ENCODE measurements at places on chromosomes 12 and 14.

GRCh38 chr12:126869644-126870043, 1397.3 kb upstream of the TMEM132C start:
- DNase-seq, result no peak

GRCh38 chr14:36521598-36522345, 1.7 kb upstream of the NKX2-1 start:
- DNase-seq, result no peak

DNA sequence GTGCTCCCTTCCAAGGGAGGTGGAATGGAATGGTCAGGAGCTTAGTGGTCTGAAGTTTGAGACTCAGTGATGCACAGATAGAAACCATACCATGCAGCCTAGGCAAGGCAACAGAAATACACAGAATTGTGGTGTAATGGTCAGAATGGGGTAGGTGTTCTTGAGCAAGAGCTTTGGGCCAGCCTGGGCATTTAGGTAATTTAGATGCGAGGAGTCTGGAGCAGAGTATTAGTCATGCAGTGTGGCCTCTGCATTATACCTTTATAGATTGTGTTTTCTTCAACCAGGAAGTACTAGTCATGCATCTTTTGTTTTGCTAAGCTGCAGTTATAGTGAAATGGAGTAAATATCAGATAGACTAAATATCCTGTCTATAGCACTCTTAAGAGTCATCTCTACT, 118.3 kb downstream of the DAAM1 start:
- no peak for DNase-seq

- no peak for DNase-seq
Observed at GRCh38 chr12:52055731-52056711, 4.8 kb downstream of the NR4A1 start.

DNA sequence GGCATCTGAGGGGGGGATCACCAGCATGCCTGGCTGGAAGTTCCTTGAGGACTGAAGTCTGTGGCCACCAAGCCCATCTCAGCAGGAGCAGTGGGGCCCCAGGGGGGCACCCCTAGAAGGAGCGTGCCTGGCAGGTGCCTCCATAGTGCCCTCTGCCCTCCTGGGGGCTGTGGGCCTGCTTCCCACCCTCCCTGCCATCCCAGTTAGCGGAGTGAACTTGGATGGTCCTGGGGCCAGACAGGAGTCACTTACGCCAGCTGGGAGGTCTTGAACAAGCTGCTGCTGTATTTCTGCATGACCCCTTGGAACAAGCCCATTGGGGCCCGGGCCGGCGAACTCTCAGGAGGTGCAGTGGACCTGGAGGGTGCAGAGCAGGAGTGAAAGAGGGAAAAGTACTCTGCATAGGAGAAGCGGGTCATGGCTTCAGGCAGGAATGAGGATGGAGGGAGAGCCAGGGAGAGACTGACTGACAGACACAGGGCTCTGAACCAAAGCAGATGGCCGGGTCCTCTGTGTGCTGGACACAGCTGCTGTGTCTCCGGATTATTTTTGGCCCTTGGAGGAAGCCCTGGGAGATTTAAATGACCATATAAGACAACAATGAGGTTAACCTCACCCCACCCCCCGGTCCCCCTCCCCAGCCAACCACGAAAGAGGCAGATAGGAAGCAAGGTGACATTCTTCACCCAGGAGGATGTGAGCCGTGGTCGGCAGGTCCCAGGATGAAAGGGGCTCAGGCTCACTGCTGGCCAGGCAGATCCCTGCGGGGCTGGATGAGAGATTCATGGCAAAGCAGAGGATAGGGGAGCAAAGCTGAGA, 19.6 kb downstream of the ASB2 start:
- no peak for DNase-seq

DNA sequence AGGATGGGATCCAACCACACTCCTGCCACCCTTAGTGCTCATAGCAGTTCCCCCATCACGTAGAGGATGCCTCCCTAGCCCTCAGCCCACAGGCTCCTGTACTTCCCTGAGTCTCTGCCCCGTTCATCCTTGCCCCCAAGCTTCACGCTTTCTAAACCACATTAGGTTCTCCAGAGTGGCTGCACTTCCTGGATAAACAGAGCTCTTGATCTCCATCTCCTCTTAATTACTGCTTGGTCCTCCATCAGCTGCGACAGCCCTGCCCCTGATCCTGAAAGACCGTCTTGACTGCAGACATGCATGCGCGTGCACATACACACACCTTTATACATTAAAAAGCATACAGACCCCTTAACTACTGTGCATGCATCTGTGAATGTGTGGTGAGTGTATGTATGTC, 530.0 kb downstream of the BCL11B start:
- no peak for DNase-seq

- DNase-seq, result peak; percentile 99
Observed at GRCh38 chr12:57487597-57488401, at the start of gene MARS1. TSS of gene MARS1 (plus strand) at chr12:57488068. CDS start at chr12:57488091, 23 bp downstream.

- DNase-seq, result no peak
Observed at GRCh38 chr14:58677996-58678395, 40.2 kb downstream of the DACT1 start.

- DNase-seq, result peak; percentile 50
Observed at GRCh38 chr14:104977681-104978653, at the start of gene AHNAK2. TSS of gene AHNAK2 (minus strand) at chr14:104978374. CDS start at chr14:104978237, 137 bp downstream.

GRCh38 chr14:88488081-88488480, 66.7 kb downstream of the PTPN21 start:
- DNase-seq, result no peak

DNA sequence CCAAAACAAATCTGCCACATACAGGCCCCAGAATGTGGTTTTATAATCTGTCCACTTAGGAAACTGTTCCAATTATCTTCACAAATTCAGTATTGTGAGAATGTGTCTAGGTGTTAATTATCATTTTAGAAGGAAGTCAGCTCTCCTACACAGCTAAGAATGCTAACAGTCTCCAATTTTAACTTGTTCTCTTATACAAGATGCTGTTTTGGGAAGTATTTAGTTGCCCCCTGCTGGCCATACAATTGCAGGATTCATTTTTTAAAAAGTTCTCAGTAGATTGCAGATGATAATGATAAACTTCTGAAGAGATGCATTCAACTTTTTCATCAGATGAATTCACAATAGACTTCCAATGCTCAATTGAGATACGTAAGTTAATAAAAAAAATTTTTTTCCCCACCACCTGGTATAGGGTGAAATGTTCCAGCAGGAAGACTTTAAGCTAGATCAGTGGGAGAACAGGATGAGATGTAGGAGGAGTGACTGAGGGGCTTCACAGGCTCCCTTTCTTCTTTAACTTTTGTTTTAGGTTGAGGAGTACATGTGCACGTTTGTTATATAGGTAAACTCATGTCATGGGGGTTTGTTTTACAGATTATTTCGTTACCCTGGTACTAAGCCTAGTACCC, 27.3 kb upstream of the OSBPL8 start:
- peak; percentile 67 for DNase-seq

- no peak for DNase-seq
Observed at GRCh38 chr12:53969588-53970259, 3.2 kb upstream of the HOXC11 start.

GRCh38 chr12:93540466-93540865, 32.0 kb upstream of the SOCS2 start:
- no peak for DNase-seq
